Fibroblast of mammary gland (primary cell): ENCODE measurements at places on chromosomes 3 and 15.

DNA sequence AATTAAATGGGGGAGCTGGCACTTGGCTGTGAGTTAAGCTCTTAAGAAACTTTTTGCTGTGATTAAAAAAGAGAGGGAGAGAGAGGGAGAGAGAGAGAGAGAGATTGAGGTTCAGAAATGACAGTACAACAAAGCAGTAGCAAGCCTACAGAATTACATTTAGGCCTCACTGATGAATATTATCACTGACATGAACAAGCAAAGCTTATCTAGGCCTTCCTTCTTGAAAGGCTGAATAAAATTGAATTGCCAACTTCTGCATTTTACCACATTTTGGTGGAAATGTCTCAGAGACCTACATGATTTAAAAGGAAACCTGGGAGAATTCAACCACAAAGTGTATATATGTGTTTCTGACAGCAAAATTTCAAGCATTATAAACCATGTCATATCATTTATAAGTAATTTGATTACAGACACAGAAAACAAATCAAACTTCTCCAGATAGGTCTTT is 530.8 kb downstream of the SOX2 start:
- DNase-seq, result no peak

- DNase-seq, result no peak
Observed at GRCh38 chr3:56003129-56003528, 465.1 kb downstream of the ERC2 start.

- DNase-seq, result peak; percentile 42
Observed at GRCh38 chr3:105798381-105798934, 70.4 kb downstream of the CBLB start.

DNA sequence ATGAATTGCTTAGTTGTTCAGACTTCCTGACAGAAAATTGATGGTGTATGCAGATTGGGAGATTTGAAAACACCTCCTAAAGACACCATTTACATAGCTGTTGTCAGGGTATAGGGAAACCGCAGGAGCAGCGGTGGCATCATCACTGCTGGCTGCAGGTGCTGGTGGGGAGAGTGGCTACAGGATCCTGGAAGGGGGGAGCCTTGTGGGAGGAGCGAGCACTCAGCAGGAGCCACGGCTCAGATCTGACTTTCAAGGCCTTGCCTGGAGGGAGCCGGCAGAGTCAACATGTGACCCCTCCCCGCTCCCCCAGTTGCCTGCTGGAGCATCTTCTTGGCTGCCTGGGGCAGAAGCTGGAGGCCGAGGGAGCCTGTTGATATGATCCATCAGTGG is 26.1 kb downstream of the EDEM1 start:
- no peak for DNase-seq

DNA sequence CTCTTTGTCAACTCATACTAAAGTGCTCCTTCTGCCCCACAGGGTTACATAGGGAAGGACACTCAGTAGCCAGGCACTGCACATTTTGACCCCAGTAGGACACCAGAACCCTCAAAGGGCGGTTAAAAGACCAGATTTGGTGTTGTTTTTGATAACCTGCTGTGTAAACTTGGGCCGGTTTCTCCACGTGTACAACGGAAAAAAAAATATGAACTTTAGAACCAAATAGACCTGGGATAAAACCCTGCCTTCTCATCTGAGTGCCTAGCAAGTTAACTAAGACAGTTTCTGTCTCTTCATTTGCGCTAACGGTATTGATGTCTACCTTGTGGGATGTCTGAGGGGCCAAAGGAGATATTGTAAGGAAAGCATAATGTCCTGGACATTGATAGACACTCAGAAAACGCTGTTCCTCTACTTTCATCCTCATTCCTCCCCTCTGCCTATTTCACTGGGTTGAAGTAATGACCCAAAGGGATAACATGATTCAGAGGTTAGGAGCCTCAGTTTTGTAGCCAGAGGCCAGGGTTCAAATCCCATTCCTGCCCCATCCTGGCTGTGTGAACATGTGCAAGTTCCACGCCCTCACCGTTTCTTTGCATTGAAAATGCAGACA is 155.9 kb upstream of the LPP start:
- DNase-seq, result no peak

DNA sequence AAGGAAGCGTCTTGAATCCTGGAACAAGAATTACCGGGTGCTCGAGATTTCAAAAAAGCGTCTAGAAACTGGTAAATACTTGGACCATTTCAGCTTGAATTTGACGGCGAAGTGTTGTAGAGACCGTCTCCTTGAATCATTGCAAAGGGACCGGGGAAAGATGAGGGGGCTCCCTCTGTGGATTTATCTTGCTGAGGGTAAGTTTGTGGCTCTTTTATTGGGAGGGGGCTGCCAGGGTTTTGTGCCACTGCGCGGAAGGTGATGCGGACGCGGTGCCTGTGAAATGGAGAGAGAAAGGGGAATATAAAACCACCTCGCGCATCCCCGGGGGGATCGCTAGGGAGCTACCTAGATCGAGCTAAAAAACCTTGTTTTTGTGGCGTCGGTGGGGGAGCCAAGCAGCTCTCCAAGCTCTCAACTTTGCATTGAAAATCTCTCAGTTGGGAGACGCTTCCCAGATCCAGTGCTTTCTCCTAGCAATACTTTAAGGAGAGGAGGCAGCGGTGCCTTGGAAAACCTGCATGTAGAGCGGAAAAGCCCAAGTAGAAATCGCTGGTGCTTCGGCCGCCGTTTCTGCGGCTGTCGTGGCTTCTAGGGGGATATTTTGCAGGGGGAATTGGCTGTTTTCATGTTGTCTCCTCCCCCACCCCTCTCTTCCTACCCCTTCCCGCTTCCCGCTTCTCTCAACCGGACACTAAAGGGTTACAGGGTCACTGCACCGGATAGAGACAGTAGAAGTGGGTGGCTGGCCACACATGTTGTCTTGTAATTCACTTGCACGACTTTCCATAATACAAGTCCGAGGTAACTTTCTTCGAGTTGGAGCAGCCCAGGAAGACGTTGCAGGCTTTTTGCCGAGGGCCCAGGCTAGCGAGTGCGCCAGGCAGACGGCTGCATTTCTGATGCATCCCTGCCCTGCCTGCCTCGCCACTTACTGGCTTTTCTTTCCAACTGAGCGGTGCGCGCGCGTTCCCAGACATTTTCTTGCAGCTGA is 187.6 kb downstream of the NLGN1 start:
- peak; percentile 47 for DNase-seq

- DNase-seq, result no peak
Observed at GRCh38 chr3:105223815-105224214, 142.9 kb upstream of the ALCAM start.

- no peak for DNase-seq
Observed at GRCh38 chr3:156148345-156148945, 28.1 kb downstream of the KCNAB1 start.

DNA sequence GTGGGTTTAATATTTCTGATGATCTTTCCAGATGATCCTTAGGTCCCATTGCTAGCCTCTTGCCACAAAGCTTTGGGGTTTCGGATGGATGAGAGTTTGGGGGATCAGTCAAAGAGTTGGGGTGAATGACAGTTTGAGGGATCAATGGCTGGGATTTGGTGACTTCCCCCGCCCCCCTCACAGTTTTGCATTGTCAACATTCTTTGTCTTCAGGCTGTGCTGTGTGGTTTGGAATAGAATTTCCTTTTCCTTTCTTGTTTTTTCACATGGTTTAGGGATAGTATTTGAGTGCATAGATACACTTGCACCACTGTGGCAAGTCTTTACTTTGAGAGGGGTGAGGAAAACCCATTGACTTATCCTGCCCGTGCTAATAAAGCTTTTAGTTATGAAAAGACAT is 14.3 kb downstream of the MEF2A start:
- no peak for DNase-seq

DNA sequence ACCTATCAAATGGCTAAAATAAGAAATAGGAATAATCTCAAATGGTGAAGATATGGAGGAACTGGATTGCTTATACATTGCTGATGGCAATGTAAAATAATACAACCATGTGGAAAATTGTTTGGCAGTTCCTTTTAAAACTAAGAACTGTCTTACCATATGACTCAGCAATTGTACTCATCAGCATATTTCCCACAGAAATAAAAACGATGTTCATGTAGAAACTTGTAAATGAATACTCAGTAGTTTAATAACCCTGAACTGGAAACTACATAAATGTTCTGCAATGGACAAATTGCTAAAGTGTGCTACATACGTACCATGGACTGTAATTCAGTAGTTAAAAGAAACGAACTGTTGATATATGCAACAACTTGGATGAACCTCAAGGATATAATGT is 253.9 kb upstream of the RBMS3 start:
- DNase-seq, result peak; percentile 19

GRCh38 chr3:177571944-177572315 is 374.6 kb upstream of the TBL1XR1 start:
- no peak for DNase-seq

DNA sequence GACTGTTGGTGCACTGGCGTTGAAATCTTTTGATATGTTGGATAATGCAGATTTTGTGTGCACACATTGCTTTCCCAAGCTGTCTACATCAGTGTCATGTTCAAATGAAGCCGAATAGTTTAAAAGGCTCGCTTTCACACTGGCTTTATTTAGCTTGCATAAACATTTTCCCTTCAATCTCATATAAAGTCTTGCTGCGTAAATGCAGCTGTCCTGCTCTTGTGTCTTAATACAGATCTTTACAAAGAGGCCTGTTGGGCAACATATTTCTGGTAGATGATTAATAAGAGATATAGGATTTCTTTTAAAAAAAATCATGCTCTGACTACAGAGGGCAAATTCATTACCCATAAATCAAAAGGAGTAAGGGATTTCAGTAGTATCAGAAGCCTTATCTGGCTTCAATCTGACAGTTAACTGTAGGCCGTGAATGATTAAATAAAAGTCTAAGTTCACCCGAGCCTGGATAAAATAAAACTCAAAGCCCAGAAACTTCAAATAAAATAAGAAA is 937.2 kb downstream of the FHIT start:
- DNase-seq, result no peak

GRCh38 chr3:141610939-141611338 is 124.1 kb downstream of the RASA2 start:
- DNase-seq, result no peak

- peak; percentile 74 for DNase-seq
Observed at GRCh38 chr3:145911016-145911415, 250.0 kb downstream of the PLOD2 start.

GRCh38 chr3:67946436-67946835 is 292.0 kb upstream of the SUCLG2 start:
- no peak for DNase-seq

DNA sequence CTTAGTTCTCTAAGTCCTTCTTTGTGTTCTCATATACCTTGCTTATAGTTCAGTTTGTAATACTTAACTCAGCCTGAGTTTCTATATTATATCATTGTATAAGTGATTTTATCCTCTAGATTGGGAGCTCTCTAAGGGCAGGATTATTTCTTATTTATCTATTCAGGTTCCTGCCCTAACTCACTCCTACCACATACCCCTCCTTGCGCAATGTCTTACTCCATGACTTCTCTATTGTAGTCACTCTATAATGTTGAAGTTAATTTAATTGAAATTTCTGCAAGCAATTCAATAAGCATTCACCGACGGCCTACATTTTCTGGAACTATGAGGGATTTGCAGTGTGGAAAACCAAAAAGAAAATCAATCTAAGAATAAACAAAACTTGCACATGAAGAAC is 3.6 kb upstream of the OR5K4 start:
- no peak for DNase-seq

DNA sequence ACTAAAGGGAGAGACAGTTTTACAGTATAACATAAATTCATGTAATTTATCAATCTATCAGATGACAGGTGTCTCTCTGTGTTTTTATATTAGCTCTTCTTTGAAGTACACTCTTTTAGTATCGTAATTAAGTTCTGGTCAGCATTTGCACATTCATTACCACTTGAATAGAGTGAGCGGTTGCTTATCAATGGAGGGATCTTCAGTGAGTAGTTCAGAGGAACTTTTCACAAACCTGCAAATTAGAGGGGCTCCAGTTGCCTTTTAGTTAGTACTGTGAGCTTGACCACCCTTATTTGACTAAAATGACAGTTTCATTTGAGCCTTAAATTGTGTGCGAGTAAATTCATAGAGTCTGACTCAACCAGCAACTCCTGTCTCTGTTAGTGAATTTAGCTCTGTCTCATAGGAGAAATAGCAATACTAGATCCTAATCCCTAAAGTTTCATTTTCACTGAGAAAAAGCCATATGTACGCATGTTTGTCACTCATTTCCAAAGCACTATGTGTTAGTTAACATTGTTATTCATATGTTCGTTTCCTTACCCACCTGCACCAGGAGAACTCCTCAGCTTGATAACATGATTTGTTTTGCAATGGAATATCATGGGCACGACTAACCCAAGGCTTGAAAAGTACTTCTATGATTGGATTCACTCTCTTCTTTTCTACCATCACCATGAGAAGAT is 57.5 kb upstream of the ZBED2 start:
- no peak for DNase-seq

GRCh38 chr15:81291916-81292522 is 31.9 kb downstream of the STARD5 start:
- no peak for DNase-seq

- no peak for DNase-seq
Observed at GRCh38 chr15:29428925-29429573, 159.4 kb upstream of the NSMCE3 start.

DNA sequence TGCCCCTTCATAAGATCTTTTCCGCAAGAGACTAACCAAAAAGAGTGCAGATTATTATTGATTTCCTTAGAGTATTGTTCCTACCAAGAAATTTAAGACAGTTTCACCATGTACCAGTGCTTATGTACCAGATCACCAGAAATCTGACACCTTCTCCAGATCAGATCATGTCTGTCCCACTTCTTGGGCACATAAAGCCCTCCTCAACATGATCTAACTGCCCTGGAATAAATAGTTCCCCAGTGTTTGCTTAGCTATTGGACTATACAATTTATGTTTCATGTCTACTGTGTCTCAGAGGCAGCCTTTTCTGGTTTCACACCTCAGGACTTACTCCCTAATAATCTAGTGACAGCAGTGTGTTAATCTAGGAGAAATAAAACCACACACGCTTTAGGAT is 46.8 kb downstream of the NME9 start:
- no peak for DNase-seq

- peak; percentile 79 for DNase-seq
Observed at GRCh38 chr3:50170689-50171088, 15.6 kb downstream of the SEMA3F start.

- no peak for DNase-seq
Observed at GRCh38 chr3:107816107-107816506, 274.7 kb downstream of the CD47 start.

GRCh38 chr3:186786922-186787321 is 3.5 kb downstream of the EIF4A2 start:
- no peak for DNase-seq

GRCh38 chr3:38707730-38708129 is 58.2 kb upstream of the SCN5A start:
- DNase-seq, result no peak

DNA sequence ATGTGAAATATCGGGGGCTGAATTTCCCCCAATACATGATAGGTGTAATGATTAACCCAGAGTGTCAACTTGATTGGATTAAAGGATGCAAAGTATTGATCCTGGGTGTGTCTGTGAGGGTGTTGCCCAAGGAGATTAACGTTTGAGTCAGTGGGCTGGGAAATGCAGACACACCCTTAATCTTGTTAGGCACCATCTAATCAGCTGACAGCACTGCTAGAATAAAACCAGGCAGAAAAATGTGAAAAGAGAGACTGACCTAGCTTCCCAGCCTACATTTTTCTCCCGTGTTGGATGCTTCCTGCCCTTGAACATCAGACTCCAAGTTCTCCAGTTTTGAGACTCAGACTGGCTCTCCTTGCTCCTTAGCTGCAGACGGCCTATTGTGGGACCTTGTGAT is 247.8 kb downstream of the OTOL1 start:
- DNase-seq, result no peak
